T-helper 1 cell (primary cell): ENCODE measurements at places on chromosomes 1 and 21.

DNA sequence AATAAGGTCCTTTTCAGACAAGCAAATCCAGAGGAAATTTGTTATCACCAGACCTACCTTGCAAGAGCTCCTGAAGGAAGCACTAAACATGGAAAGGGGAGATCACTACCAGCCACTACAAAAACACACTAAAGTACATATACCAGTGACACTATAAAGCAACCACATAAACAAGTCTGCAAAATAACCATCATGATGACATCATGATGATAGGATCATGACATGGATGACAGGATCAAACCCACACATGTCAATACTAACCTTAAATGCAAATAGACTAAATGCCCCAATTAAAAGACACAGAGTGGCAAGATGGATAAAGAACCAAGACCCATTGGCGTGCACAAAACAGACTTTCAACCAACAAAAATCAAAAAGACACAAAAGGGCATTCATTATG is 688.8 kb upstream of the NR5A2 start:
- DNase-seq = no peak

DNA sequence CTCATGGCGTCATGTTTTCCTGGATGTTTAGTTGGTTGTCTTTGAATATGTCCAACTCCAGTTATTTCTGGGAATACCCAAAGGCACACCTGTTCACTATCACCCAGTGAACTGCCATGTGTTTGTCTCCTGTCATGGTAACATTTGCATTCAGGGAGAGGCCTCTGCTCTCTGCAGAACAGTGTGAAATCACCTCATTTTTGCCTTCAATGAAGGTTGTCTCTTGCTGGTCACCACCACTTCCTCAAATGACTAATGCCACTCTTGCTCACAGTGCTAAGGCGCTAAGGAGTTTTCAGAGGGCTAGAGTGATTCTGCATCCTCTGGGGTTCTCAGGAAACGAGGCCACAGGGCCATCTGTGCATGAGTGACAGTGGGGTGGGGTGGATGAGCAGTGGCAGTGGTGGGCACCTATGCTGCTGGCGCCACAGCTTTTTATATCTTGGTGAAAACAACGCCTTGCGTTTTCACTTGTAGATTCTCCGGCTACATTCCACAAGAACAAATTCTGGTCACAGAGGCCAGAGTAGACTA is 60.0 kb upstream of the ATP5PO start:
- DNase-seq = no peak

DNA sequence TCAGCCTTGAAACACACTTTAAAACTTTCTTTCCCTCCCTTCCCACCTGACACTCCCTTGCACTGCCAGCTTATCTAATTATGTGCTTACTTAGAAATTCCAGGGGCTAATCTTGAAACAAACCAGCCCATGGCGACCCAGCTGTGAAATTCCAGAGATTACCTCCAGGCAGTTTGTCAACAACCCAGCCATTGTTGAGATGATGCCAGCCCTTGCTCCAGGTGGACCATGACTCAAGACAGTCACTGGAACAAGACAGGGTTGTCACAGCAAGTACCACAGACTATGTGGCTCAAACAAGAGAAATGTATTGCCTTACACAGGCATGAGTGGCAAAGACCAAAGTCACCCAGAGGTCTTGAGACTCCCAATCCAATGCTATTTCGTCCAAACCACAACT is 7.9 kb downstream of the FYB2 start:
- DNase-seq = no peak

DNA sequence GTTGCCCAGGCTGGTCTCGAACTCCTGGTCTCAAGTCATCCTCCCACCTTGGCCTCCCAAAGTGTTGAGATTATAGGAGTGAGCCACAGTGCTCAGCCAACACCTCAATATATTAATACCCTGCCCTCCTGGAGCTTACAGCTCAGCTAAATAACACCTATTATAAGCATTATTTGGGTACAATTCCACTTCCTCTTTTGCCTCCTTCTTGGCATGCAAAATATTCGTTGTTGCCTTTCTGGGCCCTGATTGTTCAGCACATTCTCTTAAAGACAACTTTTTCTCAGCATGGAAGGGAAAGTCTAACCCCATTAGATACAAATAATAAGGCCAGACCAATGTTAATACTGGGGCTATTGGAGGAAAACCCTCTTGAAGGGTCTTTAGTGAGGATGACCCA is 2.8 kb downstream of the PAQR7 start:
- no peak for DNase-seq

DNA sequence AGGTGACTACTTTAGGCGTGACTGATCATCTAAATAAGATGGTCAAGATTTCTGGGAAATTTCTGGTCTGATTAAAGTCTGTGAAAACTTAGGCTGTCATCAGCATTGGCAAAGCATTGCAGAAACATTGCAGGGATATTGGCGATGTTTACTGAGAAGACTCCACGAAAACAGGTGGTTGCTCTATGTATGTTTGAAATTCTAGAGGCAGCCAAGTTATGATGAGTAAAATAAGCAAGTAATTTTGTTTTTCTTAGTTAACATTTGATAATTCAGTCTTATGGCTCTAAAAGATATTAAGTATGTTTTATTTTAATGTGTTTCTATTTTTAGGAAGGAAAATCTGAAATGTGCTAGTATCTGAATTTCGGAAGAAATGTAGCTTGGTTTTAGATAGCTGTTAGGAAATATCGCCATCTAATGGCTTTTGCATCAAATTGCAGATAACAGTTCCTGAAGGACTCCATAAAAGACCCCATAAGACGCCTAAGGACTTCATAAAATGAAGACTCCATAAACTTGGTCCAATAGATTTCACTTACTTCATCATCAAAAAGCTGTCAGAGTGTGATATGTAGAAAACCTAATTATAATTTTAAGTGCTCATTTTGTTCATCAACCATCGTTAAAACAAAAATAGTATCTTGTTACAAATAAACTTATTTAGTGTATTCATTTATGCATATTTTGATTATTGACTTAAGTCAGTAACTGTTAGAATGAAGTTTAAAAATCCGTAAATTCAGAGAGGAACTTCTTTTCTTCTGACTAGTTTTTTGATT is 344.6 kb downstream of the RYR2 start:
- DNase-seq = no peak

DNA sequence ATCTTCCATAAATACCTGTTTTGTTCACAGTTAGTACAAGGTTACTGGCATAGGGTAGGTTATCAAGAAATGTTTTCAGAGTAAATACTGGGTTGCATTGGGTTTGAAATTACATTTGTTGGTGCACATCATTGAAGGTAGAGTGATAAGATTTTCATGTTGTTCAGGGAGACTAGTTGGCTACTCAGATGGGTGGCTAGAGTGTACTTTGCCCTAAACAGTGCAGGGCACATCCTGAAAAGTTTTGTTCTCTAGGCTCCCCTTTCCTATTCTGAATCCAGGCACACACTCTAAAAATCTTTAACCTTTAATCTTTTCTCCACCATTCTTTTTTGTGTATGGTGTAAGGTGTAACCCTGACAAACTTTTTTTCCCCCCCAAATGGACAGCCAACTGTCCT is 18.0 kb downstream of the POU2F1 start:
- no peak for DNase-seq

GRCh38 chr1:161196111-161196510 is 2.7 kb downstream of the ADAMTS4 start:
- no peak for DNase-seq

GRCh38 chr1:11725616-11726015 is 10.3 kb upstream of the AGTRAP start:
- DNase-seq = no peak

DNA sequence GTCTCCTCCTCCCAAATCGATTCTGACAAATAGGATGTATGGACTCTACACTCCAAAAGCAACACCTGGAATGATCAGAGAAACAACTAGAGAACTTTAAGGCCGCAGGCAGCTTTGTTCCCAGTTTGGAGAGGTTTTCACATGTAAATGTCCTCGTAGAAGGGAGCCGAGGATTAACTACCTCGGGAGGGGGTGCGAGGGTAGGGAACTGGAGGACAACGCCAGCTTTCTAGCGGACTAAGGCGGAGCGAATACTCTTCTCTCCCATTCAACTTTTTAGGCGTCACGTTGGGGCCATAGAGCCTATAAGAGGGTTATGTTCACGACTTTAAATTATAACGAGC is 1.2 kb downstream of the SCAF4 start:
- no peak for DNase-seq

- DNase-seq = no peak
Observed at GRCh38 chr1:33147997-33148314, 33.9 kb downstream of the TRIM62 start.

GRCh38 chr1:80657044-80657643 is 1143.6 kb upstream of the ADGRL2 start:
- no peak for DNase-seq

DNA sequence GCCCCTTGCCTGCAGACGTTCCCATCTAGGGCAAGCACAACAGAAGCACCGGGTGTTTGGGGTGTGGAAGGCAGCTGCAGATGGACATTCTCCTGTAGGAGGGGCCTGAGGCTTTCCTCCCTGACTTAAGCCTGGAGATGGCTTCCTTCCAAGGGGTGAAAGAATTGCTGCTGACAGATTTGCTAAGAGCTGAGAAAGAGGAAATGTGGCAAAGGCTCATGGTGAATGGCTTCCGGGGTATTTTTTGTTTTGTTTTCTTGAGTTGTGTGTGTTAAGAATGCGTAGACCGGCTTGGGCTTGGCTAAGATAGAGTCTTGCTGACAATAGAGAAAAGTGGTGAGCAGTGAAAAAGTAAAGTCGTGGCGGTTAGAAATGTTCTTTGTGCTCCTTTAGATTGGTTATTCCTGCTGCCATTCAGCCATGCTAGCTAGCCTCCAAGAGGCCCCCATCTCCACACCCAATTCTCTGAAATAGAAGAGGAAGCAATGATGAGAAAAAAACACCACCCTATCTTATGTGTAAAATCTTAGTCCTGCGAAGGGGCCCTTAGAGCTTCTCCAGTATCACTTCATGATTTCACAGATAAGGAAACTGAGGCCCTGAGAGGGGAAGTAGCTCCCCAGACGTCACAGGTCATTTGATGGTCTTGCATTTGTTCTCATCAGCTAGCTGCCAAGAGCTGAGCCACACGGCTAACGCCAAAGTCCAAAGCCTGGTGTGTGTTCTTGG is 36.9 kb downstream of the EIF2D start:
- DNase-seq = peak; percentile 43

DNA sequence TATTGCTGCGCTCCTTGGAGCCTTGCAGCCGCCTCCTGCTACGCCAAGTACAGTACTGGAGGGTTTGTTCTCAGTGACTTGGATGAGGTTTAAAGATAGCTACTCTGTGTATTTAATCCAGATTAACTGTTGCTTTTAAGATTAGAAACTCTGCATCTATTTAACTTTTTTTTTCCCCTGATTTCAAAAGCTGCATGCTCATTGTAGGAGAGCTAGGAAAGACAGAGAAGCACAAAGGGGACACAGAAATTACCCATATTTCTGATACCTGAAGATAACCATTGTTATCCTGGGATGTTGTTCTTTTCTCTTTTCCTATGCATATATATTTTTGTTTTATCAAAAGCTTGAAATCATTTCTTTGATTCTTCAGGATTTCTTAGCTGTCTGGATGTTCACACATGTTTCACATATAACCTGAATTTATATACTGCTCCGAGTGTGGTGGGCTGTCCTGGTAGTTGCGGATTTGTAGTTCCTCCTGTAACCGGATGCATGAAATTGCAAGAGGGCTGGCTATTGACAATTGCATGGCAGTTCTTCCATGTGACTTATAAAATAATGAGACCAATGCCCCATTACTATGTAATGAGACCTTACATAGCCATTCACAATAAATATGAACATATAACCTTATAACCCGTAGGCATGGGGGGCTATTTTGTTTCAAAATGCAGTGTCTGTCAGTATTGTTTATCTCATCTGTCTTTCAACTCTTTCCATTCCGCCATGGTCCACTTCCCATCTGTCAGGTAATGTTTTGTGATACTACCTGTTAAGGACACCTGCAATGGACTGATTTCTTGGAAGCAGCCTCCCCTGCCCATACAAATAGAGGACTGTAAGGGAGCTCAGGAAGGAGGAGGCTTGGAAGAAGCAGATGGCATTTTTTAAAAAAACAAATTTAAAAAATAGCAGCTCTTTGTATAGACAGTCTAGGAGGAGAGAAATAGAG is 1.4 kb downstream of the RAVER2 start:
- no peak for DNase-seq

- DNase-seq = no peak
Observed at GRCh38 chr1:43270421-43271095, 775 bp downstream of the TMEM125 start.

- no peak for DNase-seq
Observed at GRCh38 chr1:201149400-201149799, 4.9 kb downstream of the TMEM9 start.

GRCh38 chr1:8134546-8135235 is 108.6 kb upstream of the ERRFI1 start:
- DNase-seq = no peak

GRCh38 chr1:8118031-8118451 is 91.9 kb upstream of the ERRFI1 start:
- no peak for DNase-seq

DNA sequence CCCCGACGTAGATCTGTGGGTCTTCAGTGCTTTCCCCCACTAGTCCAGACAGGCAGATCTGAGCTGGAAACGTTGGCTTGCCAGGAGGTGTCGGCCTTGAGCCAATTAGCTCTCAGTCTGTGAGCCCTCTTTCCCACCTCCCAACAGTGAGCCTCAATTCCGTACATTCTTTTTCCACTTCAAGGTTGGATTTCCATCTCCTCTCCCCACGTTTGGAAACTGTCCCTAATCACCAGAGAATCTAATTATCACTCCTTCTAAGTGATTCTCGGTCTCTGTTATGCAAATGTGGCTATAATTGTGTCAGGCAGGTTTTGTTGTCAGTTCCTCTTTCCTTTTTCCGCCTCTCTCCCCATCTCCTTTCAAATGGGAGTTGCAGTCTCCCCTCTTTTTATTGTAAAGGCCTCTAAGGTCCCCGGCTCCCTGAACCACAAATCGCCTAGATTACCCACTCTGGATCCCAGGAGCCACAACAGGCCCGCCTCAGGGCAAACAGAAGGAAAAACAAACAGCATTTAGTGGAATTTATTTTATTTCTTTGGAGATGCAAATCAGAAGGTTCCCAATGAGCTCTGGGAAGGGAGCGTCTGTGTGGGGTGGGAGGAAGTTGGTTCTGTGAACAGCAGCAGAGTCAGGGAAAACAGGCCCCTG is 29.4 kb upstream of the LRRN2 start:
- no peak for DNase-seq

DNA sequence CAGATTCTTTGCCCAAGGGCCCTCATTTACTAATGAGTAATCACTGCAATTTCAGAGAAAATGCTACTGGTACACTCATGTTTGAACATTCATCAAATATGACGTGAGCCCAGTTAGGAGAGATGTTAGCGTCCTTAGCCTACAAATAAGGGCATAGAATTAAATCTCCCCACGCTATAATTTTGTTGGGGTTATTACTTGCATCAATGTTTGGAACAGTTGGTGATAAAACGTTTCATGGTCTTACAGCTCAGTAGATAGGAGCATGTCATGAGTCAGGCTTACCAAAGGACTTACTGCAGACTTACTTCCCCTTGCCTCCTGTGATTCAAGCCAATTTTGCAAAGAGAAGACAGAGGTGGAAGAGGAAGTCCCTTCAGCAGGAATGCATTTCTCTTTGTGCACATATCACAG is 304.0 kb downstream of the KIF26B start:
- DNase-seq = no peak

GRCh38 chr21:25934130-25934529 is 199.4 kb downstream of the GABPA start:
- DNase-seq = no peak

GRCh38 chr1:87084244-87084836 is 169.9 kb downstream of the HS2ST1 start:
- DNase-seq = no peak
